ENCODE measurements at places on chromosomes 2 and 18.

DNA sequence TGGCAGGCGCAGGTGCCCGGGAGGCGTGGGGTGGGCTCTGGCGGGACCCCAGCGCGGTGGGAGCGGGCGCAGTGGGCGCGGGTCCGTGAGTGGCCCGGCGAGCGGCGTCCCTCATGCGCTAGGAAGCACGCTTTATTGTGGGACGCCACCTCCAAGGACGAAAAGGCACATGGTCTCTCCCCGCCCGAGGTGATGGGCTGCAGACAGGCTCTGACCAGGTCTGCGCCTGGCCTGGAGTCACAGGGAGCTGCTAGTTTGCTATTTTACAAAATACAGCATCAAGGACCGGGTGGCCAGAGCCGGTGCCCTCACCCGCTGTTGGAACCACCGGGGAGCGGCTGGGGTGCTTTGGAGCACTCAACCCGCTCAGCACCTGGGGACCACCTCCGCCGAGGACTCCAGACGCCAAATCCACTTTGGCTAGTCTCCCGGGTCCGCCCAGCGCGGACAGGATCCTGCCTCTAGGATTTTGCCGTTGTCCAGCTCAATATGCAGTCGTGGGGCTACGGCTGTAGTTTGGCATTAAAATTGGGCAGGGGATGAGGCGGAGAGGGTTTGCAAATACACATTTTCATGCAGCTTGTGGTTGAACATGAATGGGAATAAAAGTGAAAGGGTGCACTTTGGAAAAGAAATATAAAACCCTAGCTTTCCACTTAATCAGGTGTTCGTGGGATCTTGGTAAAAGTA, 65.4 kb downstream of the LRRFIP1 start:
- no peak for DNase-seq

GRCh38 chr2:221981912-221982470, 316.8 kb downstream of the PAX3 start:
- no peak for DNase-seq

GRCh38 chr18:53603276-53603675, 621.2 kb downstream of the MBD2 start:
- no peak for DNase-seq

DNA sequence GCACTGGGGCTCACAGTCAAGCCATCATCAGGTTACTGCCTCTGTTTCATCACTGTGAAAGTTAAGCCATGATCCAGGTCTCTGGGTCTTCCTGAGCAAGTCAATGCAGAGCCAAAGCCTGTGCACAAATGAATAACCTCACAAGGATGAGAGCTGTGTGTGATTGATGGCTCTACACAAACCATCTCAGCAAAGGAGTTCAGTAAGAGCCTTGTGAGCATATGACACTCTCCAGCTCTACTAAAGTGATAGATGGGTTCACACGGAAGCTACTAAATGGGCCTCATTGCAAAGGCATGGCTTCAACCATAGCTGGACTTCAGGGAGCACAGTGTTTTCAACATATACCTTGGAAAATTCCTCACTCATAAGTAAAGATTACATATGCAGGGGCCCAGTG, 101.5 kb downstream of the AFF3 start:
- no peak for DNase-seq

- DNase-seq: no peak
Measured at GRCh38 chr18:21289827-21290226, 47.8 kb downstream of the GREB1L start.

- no peak for DNase-seq
Measured at GRCh38 chr18:78875016-78875777, 104.4 kb upstream of the SALL3 start.

DNA sequence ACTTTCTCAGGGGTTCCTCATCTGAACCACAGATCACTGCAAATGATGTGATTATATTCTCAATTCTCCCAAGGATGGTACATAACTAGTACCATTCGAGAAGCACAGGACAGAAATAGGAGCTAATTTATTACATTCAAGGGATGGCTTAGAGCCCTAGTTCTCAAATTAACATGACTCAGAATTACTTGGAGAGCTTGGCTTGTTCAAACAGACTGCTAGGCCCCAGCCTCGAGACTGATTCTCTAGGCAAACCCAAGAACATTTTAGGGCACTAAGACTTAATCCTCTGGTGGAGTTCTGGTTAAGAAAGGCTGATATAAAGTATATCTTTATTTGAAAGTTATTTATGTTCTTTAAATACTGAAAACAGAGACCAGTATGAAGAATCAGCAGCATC, 35.8 kb downstream of the HIBCH start:
- DNase-seq: no peak

GRCh38 chr2:176873403-176873802, 339.2 kb upstream of the HNRNPA3 start:
- no peak for DNase-seq

GRCh38 chr18:40921845-40922629, 1033.0 kb upstream of the PIK3C3 start:
- DNase-seq: no peak

- DNase-seq: no peak
Measured at GRCh38 chr2:46565364-46565763, 86.0 kb downstream of the TMEM247 start.

Measured in activated naive CD4-positive, alpha-beta T cell (primary cell).